ENCODE measurements at places on chromosomes 12 and 14. TPM values are rescaled to one million over a fixed set of nuclear protein-coding genes. Genes with fewer than 3 reads are reported as not detected.

DNA sequence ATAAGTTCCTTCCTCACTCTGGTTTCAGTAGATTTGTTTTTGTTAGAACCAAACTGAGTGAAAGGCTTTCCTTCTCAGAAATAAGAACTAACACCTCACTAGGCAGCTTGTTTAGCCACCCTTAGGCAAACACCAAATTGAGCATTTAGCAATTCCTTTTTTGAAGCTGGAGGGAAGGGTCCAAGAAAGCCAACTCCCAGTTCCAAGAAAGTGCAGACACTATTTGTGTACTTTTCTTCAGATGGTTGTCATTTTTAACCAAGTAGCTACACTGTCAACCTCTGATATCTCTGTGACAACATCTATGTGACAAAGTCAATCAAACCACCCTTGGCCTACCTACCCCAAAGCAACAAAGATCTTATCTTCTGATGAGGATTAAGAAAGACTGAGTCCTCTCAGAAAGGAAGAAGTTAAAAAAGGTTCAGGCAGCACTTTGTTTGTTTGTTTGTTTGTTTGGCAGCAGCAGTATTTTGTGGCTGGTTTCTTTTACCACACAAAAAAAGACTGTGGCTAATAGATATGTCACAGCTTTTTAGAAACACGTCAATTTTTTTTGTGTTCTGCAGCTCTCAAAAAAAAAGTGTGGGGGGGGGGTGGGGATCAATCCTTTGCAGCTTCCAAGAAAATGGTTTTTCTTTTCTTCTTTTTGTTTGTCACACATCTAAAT, 203.8 kb downstream of the CRADD start:
- no peak for DNase-seq
- H3K4me1 ChIP-seq = peaks cover 10% of the 10 kb centered on the region
- H3K36me3 ChIP-seq = no peaks in the 10 kb centered on the region
- peak overlapping the region; percentile 15 for H3K27ac ChIP-seq

- no peaks in the 10 kb centered on the region for H3K4me1 ChIP-seq
- no peak overlapping the region for H3K4me3 ChIP-seq
- no peak for DNase-seq
- no peaks in the 10 kb centered on the region for H3K27me3 ChIP-seq
- H3K27ac ChIP-seq = no peak overlapping the region
Observed at GRCh38 chr14:55180434-55180833, 11.0 kb downstream of the DLGAP5 start.

GRCh38 chr12:48263617-48264016, 60.5 kb upstream of the OR10AD1 start:
- peaks cover 2% of the 10 kb centered on the region for H3K36me3 ChIP-seq
- H3K4me1 ChIP-seq = peaks cover 5% of the 10 kb centered on the region
- no peak for DNase-seq
- H3K27me3 ChIP-seq = peaks cover 26% of the 10 kb centered on the region
- H3K27ac ChIP-seq = no peak overlapping the region
- H3K4me3 ChIP-seq = no peak overlapping the region

GRCh38 chr14:55356913-55357312, 54.7 kb downstream of the ATG14 start:
- H3K27ac ChIP-seq = no peak overlapping the region
- H3K27me3 ChIP-seq = no peaks in the 10 kb centered on the region
- H3K4me3 ChIP-seq = no peak overlapping the region
- peaks cover 6% of the 10 kb centered on the region for H3K4me1 ChIP-seq

GRCh38 chr14:104224131-104224505, 85.7 kb downstream of the KIF26A start:
- H3K4me1 ChIP-seq = peaks cover 13% of the 10 kb centered on the region
- H3K27ac ChIP-seq = no peak overlapping the region
- H3K27me3 ChIP-seq = peaks cover 8% of the 10 kb centered on the region

DNA sequence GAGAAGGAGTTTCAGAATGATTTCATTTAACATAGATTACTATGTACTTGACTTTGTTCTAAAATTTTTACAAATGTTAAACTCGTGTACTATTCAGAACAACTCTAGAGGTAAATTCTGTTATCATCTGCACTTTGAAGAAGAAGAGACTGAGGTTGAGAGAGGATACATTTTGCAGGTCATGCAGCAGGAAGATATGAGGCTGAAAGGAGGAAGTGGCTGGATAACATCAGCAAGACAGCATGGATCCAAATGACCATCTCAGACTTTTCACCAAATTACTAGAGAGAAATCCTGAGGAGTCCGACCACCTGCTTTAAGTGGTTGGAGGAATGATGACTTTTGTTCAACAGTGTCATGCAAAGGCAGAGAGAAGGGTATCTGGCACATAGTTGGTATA, 84.9 kb downstream of the ASCL4 start:
- no peaks in the 10 kb centered on the region for H3K4me1 ChIP-seq
- no peak overlapping the region for H3K4me3 ChIP-seq
- DNase-seq = no peak
- H3K27me3 ChIP-seq = peaks cover 76% of the 10 kb centered on the region
- H3K27ac ChIP-seq = no peak overlapping the region
- no peaks in the 10 kb centered on the region for H3K36me3 ChIP-seq

DNA sequence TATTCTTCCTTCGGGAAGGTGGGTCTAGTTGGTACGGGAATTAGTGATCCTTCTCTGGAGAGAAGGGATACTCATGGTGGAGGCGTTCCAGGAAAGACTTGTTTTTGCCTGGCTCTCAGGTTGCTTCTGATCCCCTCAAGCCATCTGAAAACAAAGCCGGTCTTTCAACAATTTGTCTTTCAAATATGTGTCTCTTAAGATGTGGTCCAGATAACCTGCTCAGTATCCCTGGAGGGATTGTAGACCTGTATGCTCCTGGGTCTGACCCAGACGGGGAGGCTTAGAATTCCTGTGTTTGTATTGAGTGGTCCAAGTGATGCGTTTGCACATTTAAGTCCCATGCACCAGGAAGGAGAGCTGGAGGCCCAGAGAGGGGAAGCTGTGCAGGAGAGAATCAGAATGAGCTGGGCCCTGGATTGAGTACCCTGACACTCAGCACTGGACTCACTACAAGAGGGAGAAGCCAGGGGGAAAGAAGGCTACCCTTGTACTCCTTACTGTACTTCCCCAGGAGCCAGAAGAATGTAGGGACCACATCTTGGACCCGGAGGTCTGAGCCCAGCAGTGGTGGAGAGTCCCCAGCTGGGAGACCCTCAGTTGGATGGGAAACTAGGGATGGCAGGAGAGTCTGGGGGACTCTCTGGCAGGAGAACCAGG, 40.4 kb downstream of the ERH start:
- DNase-seq = no peak
- peaks cover 17% of the 10 kb centered on the region for H3K4me1 ChIP-seq
- no peak overlapping the region for H3K4me3 ChIP-seq
- no peak overlapping the region for H3K27ac ChIP-seq

The ASCL1 gene
- total RNA-seq = not detected

The TRHDE gene
- not detected for total RNA-seq

The P2RX7 gene
- total RNA-seq = 7.0 TPM

All from activated naive CD8-positive, alpha-beta T cell treated with anti-CD3 and anti-CD28 coated beads, Interleukin-2, amount 10 ng/mL, durations not matched to agents 7 days and 5 days (primary cell).